ENCODE measurements at places on chromosomes 5 and 9.
A peak's percentile ranks its signal among the peaks of the same experiment; 100 is the strongest.

GRCh38 chr5:124677374-124678351 lies 68.8 kb downstream of the ZNF608 start:
- DNase-seq, result no peak

DNA sequence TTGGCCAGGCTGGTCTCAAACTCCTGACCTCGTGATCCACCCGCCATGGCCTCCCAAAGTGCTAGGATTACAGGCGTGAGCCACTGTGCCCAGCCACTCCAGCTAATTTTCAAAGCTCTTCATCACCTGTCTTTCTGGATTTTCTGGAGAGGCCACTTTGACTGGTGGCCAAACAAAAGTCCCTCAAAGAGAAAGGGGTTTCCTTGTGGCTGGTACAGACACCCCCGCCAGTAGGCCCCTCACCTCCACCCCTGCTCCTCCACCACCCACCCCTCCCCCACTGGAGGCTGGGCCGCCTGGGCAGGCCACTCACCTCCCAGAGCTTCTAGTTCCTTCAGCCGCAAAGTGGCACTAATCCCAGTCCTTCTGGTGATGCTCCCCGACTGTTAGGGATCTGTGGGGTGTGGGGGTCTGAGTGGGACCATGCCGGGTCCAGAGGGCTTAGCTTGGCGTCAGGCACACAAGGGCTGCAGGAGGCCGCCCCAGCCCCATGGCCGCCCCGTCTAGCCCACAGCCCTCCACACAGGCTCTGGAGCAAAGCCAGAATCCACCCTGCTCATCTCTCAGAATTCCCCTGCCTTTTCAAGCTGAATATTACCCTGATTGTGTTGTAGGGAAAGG lies 182.0 kb upstream of the IER5L start:
- DNase-seq, result no peak

DNA sequence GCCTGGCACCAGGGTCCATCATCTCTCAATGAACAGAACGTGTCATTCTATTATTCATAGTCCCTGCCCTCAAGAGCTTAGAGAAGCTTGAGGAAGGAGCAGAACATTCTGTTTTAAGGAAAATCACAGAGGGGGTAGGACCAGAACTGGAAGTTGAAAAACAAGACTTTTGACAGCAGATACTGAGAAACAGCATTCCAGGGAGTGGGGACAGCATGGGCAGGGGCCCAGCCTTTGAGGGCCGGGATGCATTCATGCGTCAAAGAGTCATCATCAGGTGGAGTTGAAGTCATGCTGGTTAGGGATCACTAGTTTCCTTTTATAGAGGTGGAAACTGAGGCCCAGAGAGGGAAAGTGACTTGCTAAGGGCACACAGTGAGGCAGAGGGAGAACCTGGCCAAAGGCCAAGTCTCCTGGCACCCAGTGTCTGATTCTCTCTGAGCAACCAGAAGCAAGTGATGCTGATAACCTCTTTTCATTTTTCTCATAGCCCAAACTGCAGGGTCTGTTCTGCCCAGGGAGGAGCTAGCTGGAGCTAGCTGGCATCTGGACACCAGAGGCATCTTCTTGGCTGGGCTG lies 41.5 kb upstream of the STXBP1 start:
- DNase-seq, result no peak

- DNase-seq, result no peak
These were observed 897 bp downstream of the AHRR start for GRCh38 chr5:322281-322941.

GRCh38 chr5:146910239-146910638 lies 31.7 kb upstream of the PPP2R2B start:
- no peak for DNase-seq

DNA sequence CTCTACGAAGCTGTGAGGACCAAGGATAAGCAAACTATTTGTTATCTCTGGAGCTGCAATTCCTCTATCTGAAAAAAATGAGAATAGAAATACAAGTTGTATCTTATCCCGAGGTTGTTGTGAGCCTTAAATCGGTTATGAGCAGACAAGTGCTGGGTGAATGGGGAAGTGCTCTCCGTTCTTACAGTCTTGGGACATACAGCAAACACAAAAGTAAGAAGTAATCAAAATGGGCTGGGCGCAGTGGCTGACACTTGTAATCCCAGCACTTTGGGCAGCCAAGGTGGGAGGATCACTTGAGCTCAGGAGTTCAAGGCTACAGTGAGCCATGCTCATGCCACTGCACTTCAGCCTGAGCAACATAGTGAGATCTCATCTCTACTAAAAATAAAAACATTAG lies 31.7 kb downstream of the ITK start:
- DNase-seq, result no peak

GRCh38 chr5:51039424-51040329 lies 343.6 kb upstream of the ISL1 start:
- no peak for DNase-seq

- no peak for DNase-seq
These were observed 25.8 kb downstream of the ECPAS start for GRCh38 chr9:111458139-111459009.

- no peak for DNase-seq
These were observed 28.9 kb downstream of the PLPP7 start for GRCh38 chr9:131318231-131319085.

DNA sequence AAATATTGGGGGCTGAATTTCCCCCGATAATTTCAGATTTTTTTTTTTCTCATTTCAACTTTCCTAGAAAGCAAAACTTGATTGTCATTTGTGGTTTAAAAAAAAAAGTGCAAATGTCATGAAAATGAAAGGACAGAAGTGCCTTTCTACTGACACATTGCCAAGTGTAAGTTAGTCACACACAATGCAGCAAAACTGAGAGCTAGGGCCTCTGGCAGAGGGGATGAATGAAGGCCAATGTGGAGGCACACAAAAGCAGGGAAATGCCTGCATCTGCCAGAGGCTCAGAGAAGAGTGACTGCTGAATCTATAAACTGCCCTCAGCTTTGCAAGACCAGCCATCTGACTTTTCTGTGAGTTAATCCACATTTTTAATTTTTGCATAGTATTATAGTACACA lies 6.8 kb upstream of the IFNA5 start:
- DNase-seq, result no peak

GRCh38 chr9:101369884-101370531 lies 14.8 kb downstream of the BAAT start:
- no peak for DNase-seq

GRCh38 chr5:56301069-56301468 lies 67.9 kb upstream of the ANKRD55 start:
- no peak for DNase-seq

DNA sequence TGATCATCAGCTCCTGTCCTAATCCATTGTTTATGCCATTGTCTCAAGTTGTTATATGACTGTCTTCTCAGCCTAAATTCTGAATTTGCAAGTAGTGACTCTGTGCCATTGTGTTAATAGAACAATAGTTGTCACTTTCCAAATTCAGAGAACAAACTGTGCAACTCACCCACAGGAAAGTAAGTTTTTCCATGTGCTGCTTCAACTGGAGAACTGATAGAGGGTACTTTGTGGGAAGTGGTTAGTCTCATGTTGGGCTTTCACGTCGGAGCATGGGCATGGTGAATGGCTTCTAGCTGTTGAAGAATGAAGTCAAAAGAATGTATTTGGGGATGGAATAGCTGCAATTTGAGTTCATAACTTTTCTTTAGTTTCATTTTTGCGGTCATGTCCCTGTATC lies 146.0 kb downstream of the CD180 start:
- DNase-seq, result no peak

DNA sequence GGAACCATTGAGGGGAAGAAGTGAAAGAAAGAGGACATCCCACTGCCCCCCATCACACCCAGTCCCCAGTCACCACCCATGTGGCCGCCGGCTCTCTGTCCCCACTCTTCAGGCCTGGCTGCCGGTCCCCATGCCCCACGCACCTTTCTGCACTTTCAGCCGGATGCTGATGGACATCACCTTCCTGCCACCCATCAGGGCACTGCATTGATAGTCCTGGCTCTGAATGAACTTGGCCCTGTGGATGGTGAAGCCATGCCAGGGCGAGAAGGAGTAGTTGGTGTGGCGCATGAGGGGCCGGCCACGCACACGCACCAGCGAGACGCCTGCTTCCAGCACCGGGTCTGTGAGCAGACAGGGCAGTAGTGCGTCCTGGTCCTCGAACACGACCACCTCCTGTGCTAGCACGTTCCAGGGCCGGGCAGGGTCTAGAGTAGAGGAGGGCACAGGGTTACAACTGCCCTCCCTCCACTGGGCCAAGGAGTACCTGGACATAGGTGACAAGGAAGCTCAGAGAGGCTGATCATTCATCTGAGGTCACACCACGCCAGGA lies 6.4 kb downstream of the CSF1R start:
- DNase-seq, result no peak

DNA sequence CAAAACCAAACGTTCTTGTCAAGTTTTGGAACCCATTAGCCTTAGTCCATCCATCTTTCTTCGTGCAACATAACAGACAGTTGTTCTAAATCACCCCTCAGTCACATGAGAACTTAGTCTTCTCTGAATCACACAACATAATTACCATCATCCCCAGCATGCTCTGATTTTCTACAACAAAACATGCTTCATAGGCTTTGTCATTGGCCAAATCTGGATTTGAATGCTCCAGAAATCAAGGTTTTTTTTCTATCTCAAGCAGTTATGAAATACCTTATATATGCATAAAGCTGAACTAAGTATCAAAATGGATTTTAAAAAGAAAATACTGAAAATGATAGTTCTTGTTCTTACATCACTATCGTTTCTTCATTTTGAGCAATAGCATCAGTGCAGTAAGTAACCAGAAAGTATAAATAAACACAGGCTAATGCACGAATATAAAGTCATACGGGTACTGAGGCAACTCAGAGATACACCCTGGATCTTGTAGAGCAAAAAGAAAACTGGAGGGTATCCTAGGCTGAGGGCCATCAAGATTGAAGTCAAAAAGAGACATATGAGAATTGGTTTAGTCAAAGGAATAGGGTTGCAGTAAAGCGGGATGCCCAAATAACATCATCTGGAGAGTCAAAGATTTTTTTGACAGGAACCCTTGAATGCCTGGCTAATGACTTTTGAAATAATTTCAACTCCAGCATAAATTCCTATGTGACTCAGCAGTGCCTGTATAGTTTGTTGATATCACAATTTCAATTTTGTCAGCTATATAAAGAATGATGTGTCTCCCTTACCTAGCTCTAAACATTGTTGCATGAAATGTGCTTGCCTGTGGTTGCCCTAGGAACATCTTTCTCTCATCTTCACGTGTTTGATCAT lies 164.7 kb downstream of the ADAMTSL1 start:
- no peak for DNase-seq

GRCh38 chr5:104643320-104643719 lies 1080.7 kb upstream of the NUDT12 start:
- DNase-seq, result no peak

GRCh38 chr9:110065532-110065931 lies 142.4 kb downstream of the C9orf152 start:
- DNase-seq, result no peak

- no peak for DNase-seq
These were observed 25.0 kb upstream of the C5orf47 start for GRCh38 chr5:173963867-173964441.

GRCh38 chr9:23321049-23321448 lies 505.0 kb downstream of the ELAVL2 start:
- DNase-seq, result no peak

GRCh38 chr9:130236436-130236985 lies 29.0 kb upstream of the HMCN2 start:
- DNase-seq, result no peak

GRCh38 chr5:449151-449550 lies 6.2 kb downstream of the EXOC3 start:
- no peak for DNase-seq

DNA sequence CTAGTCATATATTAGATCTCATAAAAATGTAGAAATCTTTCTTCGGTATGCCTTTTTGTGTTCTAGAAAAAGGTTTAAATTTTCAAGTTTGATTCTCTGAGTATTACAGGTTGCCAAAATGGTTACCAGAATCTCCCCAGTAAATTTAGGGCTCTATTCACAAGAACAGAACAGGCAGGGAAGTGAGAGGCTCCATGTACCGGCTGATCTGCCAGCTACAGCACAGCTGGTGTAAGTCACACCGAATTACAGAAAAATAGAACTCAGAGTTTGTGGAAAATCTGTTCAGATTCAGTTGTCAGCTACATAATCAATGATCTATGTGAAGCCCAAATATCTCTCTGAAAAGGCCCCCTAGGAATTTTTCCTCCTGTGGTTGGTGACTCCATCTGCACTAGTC lies 10.5 kb downstream of the FAM81B start:
- DNase-seq, result no peak

GRCh38 chr9:109894473-109894872 lies 114.5 kb downstream of the PALM2AKAP2 start:
- DNase-seq, result no peak

- no peak for DNase-seq
These were observed 1.8 kb downstream of the TSC1 start for GRCh38 chr9:132942541-132943182.

- DNase-seq, result no peak
These were observed 19.8 kb downstream of the MLANA start for GRCh38 chr9:5910413-5911057.

GRCh38 chr5:39473156-39473775 lies 48.5 kb upstream of the DAB2 start:
- no peak for DNase-seq

GRCh38 chr5:36300927-36301540 lies 668 bp downstream of the RANBP3L start:
- no peak for DNase-seq

DNA sequence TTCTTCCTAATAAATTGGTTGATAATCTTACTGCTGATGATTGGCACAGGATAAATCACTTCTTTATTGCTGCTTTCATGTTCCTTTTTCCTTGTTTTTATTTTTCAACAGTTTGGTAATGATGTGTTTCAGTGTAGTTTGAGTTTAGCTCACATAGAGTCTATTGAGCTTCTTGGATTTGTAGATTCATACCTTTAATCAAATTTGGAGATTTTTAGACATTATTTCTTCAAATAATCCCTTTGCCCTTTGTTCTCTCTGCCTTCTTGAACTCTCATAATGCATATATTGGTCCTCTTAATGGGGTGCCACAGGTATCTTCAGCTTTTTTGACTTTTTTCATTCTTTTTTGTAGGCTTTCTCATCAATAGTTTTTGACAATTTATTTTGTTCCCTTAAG lies 275.3 kb downstream of the TLE4 start:
- DNase-seq, result no peak

DNA sequence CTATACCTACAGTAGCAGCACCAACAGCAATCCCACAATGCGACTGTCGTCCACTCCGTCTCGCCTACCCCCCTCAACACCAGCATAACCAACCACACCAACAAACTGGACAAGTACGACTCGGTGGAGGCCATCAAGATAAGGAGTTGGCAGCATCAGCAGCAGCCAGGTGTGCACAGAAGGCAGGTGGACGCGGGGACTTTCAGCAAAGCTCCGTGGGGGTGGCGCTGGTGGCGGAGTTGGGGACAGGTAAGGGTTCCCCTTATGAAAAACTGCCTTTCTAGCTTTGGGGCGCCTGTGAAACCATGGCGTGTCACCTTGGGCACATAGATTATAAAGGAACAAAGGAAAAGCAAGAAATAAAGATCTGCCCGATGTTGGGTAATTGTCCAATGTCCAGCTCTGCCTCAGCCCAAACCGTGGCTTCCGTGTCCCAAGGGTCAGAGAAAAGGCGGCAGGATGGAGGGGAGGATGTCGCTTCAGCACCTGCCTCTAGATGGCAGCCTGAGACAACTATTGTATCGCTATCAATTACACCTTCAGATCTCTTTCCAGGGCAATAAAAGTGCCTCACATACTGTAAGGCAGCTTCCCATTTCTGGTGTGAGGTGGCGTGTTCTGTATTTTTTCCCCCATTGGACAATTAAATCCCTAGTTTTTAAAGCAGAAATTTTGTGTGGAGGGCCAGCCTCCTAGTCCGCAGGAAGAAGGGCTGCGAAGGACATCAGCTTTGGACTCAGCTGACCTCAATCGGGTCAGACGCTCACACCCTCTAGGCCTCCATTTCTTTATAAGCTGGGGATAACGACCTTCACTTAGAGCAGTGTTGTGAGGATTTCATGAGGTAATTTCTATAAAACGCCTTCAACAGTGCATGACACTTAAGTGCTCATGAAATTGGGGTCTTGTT lies 58.8 kb downstream of the MTRR start:
- peak; percentile 0 for DNase-seq
